Caki2 (cell line): ENCODE measurements at places on chromosomes 6 and 20. TPM values are rescaled to one million over a fixed set of nuclear protein-coding genes. Genes with fewer than 3 reads are reported as not detected.

DNA sequence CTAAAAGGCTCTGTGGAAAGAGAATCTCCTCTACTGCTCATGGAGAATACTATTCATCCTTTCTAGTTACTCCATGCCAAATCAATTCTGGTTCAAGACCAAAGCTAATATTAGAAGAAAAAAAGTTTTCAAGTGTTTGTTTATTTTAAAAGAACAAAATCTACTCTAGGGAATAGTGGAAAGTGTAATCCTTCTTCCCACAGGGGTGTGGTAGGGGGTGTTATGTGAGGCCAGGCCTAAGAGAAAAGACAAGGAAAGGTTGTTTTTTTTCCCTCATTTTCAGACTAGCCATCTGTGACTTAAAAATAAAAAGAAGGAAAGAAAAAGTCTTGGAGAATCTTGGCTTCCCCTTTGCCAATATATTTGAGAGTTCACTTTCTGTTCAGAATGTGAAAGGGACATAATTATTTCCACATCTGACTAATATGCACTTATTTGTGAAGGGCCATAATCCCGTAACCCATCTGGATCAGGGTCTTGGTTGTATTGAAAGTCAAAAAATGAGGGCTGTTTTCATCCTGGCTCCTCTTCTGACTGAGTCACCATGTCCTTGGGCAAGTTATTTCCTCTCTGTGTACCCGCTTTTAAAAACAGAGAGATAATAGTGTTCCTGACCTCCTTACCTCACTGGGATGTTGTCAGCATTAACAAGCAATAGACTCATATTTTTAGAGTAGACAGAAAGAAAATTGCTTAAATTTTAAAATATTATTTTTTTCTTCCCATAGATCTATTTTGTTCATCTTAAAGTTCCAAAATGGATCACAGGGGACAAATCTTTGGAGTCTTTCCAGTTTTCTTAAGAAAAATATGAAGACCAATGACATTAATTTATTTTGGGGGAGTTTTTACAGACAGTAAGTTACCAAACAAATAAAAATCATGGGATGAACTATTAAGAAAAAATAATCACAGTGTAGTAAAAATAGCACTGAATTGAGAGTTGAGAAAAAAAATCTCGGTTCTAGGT lies 233.7 kb downstream of the IBTK start:
- DNase-seq: no peak

DNA sequence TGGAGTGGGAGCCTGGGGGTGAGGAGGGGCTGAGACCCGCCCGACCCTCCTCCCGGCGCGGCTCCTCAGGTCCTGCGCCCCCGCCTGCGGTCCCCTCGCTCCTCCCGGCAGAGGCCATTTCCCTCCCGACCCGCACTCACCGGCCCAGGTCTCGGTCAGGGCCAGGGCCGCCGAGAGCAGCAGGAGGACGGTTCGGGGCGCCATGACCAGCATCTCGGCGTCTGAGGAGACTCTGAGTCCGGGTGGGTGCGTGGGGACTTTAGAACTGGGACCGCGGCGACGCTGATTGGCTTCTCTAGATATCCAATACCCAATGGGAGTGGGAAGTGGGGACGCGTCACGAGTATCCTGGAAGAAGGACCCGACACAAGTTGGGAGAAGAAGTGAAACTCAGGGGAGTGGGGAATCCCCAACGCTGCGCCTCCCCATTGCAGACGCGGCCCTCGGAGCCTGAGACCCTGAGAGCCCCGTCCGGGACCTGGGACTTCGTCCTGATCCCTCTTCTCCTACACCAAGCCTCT lies at the start of gene HLA-B:
HLA-B (minus strand) TSS at position 234 of the 521 bp plus-strand sequence; CDS start at position 213, 21 bp downstream.
- DNase-seq: peak; percentile 86

- peak; percentile 64 for DNase-seq
Measured at GRCh38 chr6:7723041-7723447, 2.9 kb upstream of the BMP6 start.

DNA sequence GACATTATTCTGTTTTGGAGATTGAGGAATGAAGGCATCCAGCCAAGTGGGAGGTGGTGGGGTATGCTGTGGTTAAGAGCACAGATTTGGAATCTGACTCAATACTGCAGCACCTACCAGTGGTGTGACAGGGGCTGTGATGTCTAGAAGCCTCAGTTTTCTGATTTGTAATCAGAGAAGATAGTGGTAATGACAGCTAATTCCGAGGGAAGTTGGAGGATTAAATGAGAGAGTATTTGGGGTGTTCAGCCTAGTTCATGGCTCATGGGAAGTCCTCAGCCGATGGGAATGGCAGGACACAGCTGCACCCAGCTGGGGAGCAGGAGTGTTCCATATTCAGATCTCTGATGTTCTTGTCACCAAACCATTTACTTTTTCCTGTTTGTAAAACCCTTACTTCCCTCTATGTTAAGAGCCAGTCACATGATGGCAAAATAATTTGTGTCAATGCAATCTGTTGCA lies 9.3 kb downstream of the SLC9A8 start:
- peak; percentile 19 for DNase-seq

DNA sequence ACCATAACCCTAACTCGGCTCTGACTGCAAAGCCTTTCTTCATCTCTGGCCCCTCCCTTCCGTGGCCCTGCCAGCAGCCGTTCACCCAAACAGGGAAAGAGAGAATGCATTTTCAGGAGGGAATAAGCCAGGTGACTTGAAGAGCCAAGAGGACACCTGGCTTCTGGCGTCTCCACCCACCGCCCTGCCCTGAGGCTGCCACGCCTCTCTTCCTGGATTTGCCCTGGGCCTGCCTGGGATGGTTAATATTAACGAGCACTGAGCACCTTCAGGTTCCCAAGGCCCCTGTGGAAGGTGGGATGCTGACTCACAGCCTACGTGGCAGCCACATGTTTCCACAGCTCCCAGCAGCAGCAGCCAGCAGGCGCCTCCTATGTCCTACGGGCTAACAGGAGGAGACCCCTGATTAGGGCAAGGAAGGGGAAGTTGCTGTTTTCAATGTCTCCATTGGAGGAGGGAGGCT lies 138.0 kb upstream of the RREB1 start:
- DNase-seq: peak; percentile 62

- DNase-seq: peak; percentile 29
Measured at GRCh38 chr6:26170181-26170580, 83.0 kb downstream of the HFE start.

Gene KCNK17
- not detected in 2 replicates for total RNA-seq

Gene TRIM31
- total RNA-seq: 0.71 and 3.0 TPM in 2 replicates

Gene TNFRSF21
- 13.1 and 13.5 TPM in 2 replicates for total RNA-seq

Gene BMP7
- 0.24 TPM in 1 of 2 replicates, not detected in the other for total RNA-seq

Gene BMP2
- total RNA-seq: 2.6 and 4.3 TPM in 2 replicates
